ENCODE measurements at places on chromosomes 4 and X.

DNA sequence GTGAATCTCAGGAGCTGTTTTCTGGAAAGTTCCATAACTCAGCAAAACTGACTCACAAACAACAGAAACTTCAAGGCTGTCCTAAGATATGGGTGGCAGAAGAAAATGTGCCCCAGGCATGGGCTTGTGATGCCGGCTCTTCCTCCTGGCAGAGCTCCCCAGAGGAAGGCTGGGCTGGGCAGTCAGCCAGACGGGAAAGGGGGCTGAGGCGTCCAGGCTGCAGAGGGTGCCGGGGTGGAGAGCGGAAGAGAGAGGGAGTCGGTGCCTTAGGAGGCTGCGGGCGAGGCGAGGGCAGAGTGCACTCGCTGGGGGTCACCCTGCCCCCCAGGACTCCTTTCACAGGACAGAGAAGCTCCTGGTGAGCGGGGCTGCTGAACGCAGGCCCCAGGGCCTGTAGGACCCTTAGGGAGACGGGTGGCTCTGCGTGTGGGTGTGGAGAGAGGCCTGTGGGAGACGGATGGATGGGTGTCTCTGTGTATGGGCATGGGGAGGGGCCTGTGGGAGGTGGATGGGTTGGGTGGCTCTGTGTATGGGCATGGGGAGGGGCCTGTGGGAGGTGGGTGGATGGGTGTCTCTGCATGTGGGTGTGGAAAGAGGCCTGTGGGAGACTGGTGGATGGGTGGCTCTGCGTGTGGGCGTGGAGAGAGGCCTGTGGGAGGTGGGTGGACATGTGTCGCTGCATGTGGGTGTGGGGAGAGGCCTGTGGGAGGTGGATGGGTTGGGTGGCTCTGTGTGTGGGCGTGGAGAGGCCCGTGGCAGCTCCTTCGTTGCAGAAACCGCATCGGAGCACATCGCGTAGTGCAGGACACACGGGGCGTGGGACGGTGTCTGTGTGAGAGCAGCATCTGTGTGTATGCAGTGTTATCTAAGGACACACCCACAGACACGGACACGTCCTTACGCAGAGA lies 15.9 kb downstream of the PCGF3 start:
- DNase-seq = no peak

DNA sequence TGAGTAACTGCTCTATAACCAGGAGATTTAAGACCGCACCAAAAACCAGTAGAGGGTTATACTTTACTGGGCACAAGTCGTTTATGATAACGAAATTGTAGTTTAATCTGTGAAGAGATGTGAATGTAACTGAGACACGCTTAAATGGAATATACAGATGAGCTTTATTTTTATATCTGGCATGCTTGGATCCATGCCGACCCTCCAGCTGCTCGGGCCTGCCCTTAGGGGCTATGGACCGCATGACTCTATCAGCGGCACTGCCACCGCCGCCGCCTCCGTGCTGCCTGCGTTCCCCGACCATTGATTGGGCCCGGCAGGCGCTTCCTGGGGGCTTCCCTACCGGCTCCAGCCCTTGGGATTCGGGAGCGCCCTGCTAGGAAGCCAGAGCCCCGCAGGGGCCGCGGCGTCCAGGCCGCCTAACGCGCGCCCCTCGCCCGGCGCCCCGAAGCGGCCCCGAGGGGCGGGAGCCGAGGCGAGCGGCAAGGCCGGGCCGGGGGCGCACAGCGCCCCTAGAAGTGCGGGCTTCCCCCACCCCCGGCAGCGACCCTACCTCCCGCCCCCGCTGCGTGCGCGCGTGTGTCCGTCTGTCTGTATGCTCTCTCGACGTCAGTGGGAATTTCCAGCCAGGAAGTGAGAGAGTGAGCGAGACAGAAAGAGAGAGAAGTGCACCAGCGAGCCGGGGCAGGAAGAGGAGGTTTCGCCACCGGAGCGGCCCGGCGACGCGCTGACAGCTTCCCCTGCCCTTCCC lies at the start of gene NFKB1:
Gene NFKB1 (plus strand): TSS at position 664 of the 751 bp plus-strand sequence. CDS start 24,160 bp downstream, outside the sequence.
- DNase-seq = peak; percentile 65

DNA sequence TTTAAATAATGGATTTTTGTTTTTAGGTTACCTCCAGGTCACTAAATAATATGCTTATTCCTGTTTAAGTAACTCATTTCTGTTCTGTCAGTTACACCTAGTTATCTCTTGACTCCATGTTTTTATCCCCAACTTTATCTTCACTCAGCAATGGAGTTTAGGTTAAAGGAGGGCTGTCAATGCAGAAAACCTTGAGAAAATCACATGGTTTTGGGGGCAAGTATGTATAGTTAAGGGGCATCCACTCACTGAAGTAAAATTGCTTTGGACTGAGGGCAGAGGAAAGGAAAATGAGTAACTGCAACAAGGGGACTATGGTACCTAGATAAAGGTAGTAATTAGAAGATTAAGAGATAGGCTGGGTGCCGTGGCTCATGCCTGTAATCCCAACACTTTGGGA lies 87.1 kb downstream of the UBE2K start:
- DNase-seq = no peak

DNA sequence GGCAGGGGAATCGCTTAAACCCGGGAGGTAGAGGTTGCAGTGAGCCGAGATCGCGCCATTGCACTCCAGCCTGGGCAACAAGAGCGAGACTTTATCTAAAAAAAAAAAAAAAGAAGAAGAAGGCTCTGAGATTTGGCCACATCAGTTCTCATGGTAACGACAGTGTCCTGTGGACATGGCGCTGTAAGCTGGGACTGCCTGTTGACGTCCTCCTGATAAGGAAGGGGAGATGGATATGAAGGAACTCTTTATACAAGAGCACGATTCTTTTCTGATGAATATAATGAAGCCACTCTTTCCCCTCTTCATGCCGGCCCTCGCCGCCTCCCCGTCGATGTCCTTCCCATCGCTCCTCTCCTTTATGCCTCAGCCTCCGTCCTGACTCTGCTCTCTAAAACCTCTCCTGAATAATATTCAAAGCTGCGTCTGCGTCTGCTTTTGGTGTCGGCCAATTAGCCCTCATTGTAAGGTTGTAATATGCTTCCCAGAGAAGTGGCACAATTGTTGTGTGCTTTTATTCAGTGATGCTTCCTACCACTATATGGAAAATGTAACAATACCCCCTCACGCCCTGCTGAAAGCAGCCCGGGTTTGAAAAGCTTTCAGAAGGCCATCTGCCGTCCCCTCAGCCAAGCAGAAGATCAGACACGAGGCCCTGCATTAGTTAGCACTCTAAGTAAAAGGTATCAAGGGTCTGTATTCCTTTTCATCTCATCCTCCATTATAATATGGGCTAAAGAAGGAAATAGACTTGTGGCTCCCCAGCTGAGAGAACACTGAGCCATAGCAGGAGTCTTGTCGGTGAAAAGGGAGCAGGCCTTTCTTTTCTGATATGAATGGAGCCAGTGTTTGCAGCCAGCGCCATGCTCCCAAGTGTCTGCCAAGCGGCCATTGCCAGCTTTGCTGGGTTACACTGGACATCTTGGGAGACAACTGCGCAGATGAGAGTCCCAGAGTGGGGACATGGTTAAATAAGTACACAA lies 22.1 kb upstream of the SCOC start:
- no peak for DNase-seq

- no peak for DNase-seq
Measured at GRCh38 chrX:123173833-123174232, 10.2 kb upstream of the GRIA3 start.

DNA sequence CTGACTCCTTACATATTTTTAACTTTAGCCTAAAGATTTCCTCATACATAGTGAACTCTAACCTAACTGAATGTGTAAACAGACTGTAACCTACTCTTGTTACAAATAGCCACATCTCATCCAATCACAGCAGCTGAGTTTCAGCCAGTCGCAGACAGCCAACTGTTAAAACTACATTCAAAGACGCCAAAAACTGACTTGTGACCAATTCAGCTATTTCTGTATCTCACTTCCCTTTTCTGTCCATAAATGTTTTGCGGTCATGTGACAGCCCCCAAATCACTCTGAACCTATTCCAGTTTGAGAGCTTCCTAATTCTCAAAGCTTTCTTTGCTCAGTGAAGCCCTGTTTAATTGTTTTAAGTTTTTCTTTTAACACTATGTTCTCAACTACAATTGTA lies 2731.9 kb downstream of the ARAP2 start:
- DNase-seq = no peak

GRCh38 chr4:76341063-76341462 lies 34.5 kb downstream of the STBD1 start:
- DNase-seq = no peak

DNA sequence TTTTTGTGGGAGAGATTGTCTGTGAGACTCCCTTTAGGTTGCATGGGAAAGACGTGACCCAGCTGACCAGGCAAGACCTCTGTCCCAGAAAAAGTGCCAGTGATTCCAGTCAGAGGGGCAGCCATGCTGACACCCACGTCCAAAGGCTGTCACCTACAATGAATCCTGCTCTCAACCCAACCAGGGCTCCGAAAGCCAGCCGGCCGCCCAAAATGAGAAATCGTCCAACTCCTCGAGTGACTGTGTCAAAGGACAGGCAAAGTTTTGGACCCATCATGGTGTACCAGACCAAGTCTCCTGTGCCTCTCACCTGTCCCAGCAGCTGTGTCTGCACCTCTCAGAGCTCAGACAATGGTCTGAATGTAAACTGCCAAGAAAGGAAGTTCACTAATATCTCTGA lies 5.5 kb downstream of the SLITRK2 start:
- no peak for DNase-seq

- no peak for DNase-seq
Measured at GRCh38 chrX:45524296-45524695, 323.6 kb upstream of the DIPK2B start.
